ENCODE measurements at places on chromosomes 2 and 18.

- DNase-seq = no peak
Observed at GRCh38 chr2:231000211-231000904, 4.4 kb downstream of the SPATA3 start.

- DNase-seq = no peak
Observed at GRCh38 chr2:197054437-197054836, 127.9 kb upstream of the PGAP1 start.

DNA sequence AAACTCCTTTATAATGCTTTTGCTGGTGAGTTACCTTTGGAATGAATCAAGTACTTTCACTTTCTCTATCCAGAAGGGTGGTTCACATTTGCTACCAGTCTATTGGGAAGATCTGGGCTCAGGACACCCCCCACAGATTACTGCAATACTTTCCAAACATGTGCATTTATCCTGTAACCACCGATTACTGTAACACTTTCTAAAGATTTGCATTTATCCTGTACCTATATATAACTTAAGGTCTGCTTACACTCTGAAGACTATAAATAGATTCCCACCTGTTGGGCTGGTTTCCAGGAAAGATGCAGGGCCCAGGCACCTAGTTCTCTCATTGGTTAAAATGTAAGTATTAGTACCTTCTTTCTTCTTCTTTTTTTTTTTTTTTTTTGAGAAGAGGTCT, 113.0 kb upstream of the NEDD4L start:
- DNase-seq = no peak

- DNase-seq = no peak
Observed at GRCh38 chr18:63314062-63314790, 5.3 kb downstream of the BCL2 start.

DNA sequence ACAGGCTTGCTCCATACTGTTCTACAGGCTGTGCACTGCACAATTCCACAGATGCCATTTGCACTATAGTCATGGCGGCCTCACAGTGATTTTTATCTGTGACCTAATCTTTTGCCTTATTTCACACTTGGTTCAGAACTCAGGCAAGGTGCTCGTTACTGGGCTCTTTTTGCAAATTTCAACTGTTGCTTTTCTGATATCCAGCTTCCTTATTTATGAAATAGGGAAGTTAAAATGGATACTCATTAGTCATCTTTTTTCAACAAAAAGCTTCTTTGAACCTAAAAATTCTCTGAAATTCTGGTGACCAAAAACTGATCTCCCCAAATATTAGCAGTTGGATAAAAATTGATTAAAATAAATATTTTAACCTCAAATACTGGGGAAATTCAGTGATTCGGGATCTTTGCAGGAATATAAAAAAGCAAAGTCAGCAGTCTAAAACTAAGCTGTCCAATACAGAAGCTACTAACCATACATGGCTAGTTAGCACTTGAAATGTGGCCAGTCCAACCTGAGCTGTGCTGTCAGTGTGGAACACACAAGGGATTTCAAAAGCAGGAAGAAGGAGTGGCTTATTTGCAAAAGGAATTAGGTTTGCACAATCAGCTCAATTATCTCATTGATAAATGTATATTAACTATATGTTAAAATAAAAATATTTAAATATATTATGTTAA, 134.4 kb downstream of the COL4A4 start:
- DNase-seq = no peak

DNA sequence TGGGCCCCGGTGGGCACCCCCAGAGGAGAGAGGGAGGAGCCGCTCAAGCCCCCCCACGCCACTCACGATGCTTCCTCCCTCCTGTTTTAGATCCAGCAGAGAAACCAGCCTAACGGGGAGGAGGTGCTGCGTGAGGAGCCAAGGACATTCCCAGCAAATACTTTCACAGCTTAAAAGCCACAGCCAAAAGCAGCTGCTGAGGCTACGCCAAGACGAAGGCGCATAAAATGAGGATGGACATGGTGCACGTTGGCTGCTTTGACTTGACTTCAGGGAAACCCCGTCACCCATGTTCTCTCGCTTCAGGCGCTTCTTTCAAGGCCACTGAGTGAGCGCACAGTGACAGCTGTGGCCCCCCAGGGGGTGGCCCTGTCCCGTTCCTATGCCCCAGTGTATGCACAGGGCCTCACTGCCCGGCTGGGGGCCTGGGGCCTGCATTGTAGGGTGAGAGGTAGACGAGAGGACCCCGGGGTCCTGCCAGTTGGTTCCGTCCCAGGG, 72.1 kb upstream of the PXDN start:
- peak; percentile 50 for DNase-seq

- DNase-seq = no peak
Observed at GRCh38 chr2:224060783-224061482, 21.8 kb upstream of the SERPINE2 start.

GRCh38 chr18:50687491-50687890, 127.6 kb downstream of the MAPK4 start:
- no peak for DNase-seq

DNA sequence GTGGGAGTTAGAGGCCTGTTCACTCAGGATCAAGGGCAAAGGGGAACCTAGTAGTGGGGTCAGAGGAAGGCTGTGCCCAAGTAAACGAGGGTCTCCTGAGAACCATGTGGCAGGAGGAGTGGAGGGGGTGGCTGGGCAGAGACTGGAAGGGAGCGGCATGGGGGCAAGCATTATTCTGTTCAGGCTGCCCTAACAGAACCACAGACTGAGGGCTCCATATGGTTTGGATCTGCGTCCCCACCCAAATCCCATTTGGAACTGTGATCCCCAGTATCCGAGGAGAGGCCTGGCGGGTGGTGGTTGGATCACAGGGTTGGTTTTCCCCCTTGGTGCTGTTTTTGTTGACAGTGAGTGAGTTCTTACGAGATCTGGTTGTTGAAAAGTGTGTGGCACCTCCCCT, 287.0 kb downstream of the PHLPP1 start:
- DNase-seq = no peak

GRCh38 chr2:85531589-85531988, 7.4 kb upstream of the MAT2A start:
- DNase-seq = no peak

DNA sequence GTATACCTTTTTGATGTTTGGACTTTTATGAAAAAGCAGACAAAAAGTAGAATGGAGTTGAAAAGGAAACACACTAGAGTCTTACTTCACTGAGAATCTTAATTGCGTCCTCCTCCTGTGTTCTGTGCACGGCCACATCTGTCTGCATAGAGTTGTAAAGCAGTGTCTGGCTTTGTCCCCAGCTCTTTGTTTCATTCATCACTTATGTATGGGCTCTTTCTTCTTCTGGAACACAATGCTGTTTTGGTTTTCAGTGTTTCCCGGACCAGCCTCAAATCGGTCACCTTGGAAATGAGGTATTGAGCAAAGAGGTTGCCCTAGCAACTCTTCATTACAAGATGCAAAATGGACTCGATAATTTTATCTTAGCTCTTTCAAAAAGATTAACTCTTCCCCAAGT, 104.3 kb upstream of the CNGA3 start:
- DNase-seq = no peak

DNA sequence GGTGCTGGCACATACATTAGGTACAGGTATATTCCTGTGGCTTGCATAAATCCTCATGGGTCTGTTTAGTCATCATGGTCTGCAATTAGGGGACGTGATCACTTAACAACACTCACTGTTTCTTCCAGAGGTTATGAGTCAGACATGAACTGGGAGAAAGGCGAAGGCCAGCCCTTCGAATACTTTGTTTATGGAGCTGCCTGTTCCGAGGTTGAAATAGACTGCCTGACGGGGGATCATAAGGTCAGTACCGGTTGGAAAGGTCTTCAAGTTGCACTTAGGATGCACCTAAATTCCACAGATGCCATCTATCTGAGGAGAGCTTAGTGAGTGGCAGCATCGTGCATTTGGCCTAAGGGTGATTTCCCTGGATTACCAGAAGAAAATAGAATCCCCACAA, 76.9 kb downstream of the AOX1 start:
- DNase-seq = no peak
